ENCODE measurements at places on chromosomes 13 and 19.

- DNase-seq: no peak
Observed at GRCh38 chr13:43942286-43942685, 62.6 kb downstream of the LACC1 start.

DNA sequence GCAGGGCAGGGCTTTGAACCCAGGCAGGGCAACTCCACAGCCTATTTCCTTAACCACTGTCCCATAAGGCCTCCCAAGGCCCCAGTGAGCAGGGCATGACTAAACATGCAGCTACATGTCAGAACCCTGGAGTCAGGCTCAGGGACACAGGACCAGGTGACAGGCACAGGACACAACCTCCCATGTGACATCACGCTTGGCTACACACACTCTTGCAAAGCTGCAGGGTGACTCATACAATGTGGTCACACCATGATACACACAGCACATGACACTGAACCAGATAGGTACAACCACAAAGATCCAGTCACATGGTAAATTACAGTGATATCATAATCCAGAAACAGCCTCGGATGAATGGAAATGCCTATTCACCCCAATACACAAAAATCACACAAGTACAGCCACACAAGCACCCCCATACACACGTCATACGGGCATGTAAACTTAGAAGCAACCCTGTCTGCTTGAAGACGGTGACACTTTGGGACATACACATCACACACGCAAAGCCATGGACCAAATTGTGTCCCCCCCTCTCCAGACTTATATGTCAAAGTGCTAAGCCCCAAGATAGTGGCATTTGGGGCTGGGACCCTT, 14.5 kb downstream of the KLK4 start:
- no peak for DNase-seq

GRCh38 chr13:41295973-41296372, 15.1 kb upstream of the NAA16 start:
- DNase-seq: no peak

DNA sequence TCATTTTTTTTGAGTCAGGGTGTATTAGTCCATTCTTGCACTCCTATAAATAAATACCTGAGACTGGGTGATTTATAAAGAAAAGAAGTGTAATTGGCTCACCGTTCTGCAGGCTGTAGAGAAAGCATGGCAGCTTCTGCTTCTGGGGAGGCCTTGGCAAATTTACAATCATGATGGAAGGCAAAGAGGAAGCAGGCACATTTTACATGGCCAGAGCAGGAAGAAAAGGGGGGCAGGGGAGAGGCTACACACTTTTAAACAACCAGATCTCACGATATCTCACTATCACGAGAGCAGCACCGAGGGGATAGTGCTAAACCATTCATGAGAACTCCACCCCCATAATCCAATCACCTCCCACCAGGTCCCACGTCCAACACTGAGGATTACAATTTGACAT, 44.5 kb upstream of the MIR17HG start:
- DNase-seq: no peak

DNA sequence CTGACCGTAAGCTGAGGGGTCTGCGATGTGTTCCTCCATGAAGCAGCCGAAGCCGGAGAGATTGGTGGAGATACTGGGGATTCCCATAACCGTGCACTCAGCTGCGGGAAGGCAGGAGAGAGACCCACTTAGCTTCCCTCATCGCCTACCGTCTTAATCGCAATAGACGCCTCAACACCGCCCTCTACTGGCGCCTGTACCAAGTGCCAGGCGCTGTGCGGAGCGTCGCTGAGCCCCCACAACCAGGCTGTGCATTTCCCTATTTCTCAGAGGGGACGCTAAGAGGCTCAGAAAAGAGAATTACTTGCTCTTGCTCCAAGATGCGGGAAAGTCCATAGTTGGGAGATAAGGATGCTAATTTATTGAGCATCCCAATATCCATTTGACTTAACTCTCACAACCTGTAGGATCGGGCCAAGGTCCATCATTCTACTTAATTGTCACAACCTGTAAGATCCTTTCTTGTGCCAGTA, 5.8 kb downstream of the FTL start:
- peak; percentile 70 for DNase-seq

DNA sequence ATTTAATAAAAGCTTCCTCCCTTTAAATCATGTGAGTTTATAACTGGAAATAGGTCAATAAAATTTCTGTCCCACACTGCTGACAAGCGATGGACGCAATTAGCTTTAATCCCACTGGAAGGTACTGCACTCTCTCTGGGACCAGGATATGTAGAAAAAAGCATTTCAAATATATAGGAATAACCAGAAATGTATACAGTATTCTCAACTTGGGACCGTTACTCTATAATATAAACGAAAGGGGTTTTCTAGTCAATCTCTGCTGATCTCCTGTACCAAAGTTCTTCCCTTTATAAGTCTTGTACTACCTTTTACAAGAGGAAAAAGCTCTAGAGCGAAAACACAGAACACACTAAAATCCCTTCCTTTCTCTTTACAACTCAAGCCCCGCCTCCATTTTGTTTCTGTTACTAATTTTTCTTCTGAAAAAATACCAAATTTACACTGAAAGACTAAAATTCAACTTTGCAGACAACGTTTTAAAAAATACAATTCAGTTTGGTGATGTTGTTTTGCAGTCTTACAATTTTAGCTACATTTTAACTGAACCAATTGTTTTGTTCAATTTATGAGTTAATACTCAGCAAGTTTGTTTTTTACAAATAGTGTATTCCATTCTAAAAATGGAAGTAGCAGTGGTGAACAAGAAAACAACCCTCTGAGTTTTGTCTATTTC, 1.7 kb upstream of the USPL1 start:
- DNase-seq: no peak

- no peak for DNase-seq
Observed at GRCh38 chr13:49098198-49098597, 121.9 kb upstream of the MLNR start.

DNA sequence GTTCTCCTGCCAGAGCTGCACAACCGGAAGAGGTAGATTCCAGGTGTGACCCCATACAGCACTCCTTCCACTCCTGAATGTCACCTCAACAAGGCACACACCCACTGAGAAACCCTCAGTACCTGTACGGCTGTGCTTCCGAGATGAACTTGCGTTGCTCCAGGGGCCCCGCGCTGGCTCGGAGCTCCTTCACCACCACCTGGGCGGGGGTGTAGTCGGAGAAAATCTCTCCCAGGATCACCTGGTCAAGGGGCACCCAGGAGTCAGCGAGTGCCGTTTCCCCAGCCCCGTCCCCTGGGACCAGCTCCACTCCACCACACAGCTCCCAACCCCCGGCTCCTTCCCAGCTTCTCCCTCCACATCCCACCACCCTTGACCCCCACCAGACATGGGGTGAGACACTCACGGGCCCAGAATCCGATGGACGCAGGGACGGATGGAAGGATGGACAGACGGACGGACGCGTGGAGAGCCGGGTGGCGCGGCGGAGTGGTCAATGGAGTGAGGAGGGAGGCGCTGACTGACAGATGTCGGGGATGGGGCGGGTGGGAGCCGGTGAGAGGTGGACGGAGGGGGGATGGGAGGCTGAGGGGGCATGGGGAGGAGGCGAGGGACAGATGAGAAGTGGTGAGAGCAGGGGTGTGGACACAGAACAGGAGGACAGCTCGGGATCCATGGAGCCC, 2.8 kb downstream of the LMTK3 start:
- DNase-seq: no peak

All from activated CD8-positive, alpha-beta memory T cell treated with anti-CD3 and anti-CD28 coated beads for 4 hours (primary cell).